ENCODE measurements at places on chromosomes 13 and 19.

- DNase-seq, result peak; percentile 41
Observed at GRCh38 chr19:53865918-53866864, 1.5 kb upstream of the MYADM start.

GRCh38 chr19:44820648-44821609 lies 12.0 kb downstream of the BCAM start:
- no peak for DNase-seq

GRCh38 chr19:4568886-4569285 lies 9.4 kb upstream of the SEMA6B start:
- DNase-seq, result no peak

DNA sequence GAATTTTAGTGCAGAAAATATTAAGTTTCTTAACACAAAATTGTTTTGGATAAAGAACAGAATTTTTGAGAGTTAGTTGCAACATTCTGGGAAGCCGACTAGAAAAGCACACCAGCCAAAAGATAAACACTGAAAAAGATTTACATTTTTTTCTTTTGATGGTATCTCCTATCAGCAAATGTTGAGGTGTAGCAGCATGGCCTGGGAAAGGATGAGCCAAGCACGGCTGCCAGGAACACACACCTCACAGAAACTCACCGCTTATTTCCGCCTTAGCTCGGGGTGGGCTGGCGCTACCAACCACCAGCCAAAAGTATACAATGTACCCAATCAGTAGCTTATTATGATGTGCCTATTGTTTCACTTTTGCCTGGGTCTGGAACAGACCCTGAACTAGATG lies 134.7 kb downstream of the MIPEP start:
- no peak for DNase-seq

GRCh38 chr13:37106642-37107041 lies 1.2 kb upstream of the CSNK1A1L start:
- DNase-seq, result no peak

DNA sequence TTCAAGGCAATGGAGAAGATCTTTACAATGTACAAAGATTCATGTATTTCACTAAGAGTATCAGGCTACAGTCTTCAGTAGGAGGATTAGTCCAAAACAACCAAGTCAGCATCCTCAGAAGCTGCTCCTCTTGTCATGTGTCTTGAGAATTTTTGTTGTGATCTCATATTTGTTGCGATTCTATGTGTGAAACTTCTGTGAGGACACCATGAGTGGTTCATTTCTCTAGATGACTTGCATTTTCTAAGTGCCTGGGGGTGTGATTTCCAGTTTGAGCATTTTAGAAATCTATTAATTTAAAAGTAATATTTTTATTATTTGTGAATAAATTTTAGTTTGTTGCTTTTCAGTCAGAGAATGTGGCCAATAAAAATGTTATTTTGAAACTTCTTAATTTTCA lies 94.5 kb downstream of the RAP2A start:
- DNase-seq, result no peak

DNA sequence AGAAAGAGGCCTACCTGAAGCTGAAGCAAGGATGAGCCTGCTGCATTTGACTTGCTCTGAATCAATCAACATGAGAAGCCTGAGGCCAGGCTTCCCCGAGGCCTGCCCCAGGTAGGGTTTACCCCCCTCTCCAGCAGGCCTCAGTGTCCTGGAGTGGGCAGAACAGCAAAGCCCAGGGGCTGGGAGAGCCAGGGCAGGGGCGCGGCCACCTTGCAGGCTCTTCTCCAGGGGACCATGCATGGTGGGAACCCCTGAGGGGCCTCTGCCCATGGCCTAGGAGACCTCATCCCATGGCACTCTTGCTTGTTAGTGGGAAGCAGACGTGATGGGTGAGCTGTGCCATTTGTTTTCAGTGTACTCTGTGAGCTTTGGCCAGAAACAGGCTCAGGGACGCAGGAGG lies 19.9 kb upstream of the LRP3 start:
- no peak for DNase-seq

GRCh38 chr13:40608308-40608707 lies 58.1 kb downstream of the FOXO1 start:
- no peak for DNase-seq

GRCh38 chr19:18304208-18304457 lies 18.7 kb downstream of the LSM4 start:
- no peak for DNase-seq

- no peak for DNase-seq
Observed at GRCh38 chr13:65292488-65292901, 1937.6 kb downstream of the PCDH9 start.

- no peak for DNase-seq
Observed at GRCh38 chr13:25840261-25840660, 211.6 kb downstream of the SHISA2 start.

DNA sequence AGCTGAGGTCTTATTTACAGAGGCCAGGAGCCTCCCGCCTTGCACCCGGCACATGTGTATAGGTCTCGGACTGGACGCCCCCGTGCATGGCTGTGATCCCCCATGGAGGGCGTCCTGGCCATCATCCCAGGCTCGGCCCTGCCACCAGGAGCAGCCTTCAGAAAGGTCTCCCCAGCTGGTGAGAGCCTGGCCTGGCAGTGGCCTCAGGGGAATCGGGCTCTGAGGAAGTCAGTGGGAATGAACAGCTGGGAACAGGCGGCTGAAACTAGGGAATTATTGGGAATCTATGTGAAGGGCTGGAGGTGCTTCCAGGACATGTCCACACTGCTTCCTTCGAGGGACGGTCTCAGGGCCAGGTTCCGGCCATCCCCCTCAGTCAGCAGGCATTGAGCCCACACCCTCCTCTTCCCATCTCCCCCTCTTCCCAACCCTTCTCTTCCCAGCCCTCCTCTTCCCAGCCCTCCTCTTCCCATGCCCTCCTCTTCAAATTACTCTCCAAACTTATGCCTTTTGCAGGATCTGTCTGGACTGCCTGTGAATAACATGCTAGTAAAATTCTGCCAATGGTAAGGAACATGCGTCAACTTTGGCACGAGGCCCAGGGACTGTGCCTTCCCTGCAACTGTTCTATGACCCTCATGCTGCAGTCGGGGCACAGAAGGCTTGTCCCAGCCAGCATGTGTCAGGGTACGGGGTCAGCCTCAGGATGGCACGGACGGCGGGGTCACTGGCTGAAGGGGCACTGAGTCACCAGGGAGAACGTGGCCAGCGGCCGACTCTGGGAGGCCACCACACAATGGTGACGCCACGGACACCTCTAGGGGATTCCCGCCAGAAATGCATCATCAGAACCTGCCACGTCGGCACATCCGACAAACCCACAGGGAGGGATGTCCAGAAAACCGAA lies 24.2 kb upstream of the C13orf46 start:
- DNase-seq, result no peak

GRCh38 chr13:70945506-70945905 lies 837.3 kb upstream of the KLHL1 start:
- no peak for DNase-seq

DNA sequence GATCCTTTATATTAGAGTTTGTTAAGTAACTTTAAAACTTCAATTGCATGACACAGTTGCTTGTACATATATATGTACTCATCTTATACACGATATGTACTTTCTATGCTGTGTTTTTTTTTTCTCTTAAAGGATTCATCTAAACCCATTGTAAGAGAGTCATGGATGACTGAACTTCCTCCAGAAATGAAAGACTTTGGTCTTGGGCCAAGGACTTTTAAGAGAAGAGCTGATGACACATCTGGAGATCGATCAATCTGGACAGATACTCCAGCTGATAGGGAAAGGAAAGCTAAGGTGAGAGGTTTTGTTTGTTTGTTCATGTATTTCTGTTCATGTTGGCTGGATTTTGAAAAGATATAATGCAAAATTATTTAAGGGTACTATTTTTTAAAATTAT lies 26.0 kb downstream of the GPALPP1 start:
- DNase-seq, result no peak

DNA sequence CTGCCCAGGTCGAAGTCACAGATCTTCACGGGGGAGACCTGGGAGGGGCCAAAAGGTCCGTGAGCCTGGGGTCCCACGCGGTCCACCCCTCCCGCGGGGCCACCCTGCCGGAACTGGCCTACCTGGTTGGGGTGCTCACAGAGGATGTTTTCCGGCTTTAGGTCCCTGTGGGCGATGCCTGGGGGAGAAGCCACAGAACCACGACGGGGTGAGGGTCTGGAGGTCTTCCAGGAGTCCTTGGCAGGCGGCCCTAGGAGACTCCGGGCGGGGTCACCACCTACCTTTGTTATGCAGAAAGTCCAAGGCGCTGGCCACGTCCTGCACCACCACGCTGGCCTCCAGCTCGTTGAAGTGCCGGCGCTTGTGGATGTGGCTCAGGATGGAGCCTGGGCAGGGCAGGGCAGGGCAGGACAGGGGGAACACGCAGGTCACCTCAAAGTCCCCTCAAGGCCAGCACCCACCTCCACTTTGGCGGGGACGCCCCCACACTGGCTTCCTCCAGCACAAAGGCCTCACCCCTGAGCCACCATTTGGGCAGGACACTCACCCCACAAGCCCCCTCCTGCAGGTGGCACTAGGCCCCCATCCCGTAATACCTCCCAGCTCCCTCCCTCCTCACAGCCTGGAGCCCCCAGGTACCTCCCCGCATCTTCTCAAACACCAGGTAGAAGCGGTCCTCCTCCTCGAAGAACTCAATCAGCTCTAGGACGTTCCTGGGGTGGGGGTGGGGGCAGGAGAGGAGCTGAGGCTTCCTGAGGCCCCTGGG lies 8.4 kb downstream of the MKNK2 start:
- DNase-seq, result no peak

DNA sequence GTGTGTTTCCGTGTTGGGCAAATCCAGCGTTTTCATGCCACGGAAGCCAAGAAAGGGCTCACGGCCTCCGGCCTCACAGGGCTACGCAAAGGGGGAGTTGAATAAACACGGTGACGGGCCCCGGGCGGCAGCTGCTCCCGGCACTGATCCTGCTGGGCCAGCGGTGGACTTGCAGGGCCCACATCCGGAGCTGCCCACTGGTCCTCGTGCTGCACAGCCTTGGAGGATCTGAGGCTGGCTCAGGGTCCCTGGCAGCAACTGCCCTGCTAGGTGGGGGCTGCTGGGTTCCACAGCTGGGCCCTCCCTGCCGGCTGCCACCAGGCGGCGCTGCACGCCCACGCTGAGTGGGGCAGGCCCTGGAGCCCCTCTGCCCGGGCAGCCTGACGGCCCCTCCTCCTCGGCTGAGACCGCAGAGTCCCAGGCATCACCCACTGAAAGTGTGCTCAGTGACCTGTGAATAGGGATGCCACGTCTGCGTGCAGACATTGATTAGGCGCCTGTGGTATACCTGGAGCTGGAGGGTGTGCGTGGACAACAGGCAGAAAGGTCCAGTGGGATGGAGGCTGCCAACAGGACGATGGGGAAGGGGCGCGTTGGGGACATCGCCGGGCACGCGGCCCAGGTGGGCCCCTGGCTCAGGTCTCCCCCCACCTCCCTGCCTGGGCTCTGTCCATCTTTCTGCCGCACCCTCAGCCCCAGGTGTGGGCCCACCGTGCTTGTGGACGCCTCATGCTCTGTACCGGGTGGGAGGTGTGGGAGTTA lies 5.3 kb upstream of the HCN2 start:
- peak; percentile 51 for DNase-seq

- DNase-seq, result no peak
Observed at GRCh38 chr19:30064771-30065494, 122.9 kb downstream of the URI1 start.

- no peak for DNase-seq
Observed at GRCh38 chr19:41955521-41955920, 3.6 kb downstream of the RABAC1 start.

GRCh38 chr19:45273521-45273855 lies 22.4 kb downstream of the MARK4 start:
- DNase-seq, result no peak

DNA sequence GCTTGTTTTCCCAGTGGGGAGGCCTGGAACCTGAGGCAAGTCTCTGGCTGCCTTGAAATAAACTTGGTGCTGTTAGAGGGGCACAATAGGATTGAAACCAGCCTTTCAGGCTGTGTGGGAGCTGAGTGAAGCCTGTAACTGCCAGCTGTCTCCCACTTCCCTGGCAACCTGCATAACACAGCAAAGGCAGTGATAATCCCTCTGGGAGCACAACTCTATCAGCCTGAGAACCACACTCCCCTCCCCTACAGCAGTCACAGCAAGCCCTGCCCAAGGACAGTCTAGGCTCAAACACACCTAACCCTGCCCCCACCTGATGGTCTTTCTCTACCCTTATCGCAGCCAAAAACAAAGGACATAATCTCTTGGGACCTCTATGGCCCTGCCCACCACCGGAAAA lies 683.8 kb upstream of the ATXN8OS start:
- no peak for DNase-seq

- no peak for DNase-seq
Observed at GRCh38 chr19:17687141-17687856, 855 bp downstream of the UNC13A start.

DNA sequence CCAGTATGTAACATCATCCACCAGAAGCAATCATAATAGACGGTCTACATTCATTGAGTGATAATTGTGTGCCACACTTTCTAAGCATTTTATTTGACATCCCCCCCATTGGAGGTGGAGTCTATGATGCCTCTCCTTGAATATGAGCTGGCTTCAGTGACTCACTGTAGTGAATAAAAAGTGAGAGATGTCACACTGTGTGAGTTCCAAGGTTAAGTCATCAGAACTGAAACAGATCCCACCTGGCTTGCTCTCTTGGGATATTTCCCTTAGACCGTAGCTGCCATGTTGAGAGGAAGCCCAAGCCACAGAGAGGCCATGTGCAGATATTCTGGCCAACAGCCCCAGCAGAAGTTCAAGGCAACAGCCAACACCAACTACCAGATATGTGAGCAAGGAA lies 12.6 kb downstream of the RTBDN start:
- DNase-seq, result no peak

GRCh38 chr13:72537395-72537780 lies 190.0 kb downstream of the MZT1 start:
- DNase-seq, result no peak

- DNase-seq, result no peak
Observed at GRCh38 chr19:4980067-4980466, 11.2 kb downstream of the KDM4B start.

GRCh38 chr19:14544977-14545715 lies 15.8 kb downstream of the TECR start:
- DNase-seq, result no peak

GRCh38 chr13:50078231-50078894 lies 63.1 kb downstream of the KCNRG start:
- no peak for DNase-seq

GRCh38 chr19:44282846-44283245 lies 22.0 kb downstream of the ZNF235 start:
- DNase-seq, result no peak

DNA sequence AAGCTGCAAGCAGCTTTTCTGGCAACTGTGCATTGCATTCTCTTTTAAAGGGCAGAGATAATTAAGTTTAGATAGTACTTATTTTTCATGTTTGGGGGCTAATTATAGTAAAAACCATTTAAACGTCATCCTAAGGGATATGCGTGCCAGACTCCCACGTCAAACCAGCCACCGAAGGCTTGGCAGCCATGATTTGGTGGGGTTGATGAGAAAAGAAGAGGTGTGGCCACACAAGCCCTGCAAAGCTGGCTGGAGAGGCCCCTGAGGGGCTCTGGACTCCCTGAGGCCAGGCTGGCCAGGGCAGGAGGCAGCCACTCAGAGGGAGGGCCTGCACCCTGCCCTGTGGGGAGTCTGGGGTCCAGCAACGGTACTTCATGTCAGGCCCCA lies 17.5 kb downstream of the PEPD start:
- DNase-seq, result no peak

Measured in activated T-helper 1 cell treated with anti-CD3 and anti-CD28 coated beads, Interleukin-2, amount 50 U/mL, for 16 hours (primary cell).